ENCODE measurements at places on chromosomes 4 and X.
A peak's percentile ranks its signal among the peaks of the same experiment; 100 is the strongest.

DNA sequence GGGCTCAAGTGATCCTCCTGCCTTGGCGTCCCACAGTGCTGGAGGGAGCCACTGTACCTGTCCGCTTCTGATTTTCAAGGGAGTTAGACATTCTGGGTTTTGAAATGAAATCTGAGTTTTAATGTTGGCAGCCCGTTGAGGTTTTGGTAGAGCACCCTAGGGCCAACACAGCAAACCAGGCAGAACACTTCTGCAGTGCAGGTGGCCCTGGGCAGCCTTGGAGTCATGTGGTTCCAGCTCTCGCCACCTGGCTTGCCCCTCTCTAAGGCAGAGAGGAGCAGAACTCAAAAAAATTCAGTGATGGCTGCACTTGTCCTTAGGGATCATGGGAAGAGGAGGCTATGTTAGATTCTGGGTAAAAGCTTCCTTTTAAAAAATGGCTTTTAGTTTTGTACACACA is 74.9 kb downstream of the CLDN34 start:
- no peak for DNase-seq

- no peak for DNase-seq
Observed at GRCh38 chrX:40524423-40524822, 56.3 kb upstream of the ATP6AP2 start.

- DNase-seq: no peak
Observed at GRCh38 chr4:173852775-173853174, 322.7 kb upstream of the HAND2 start.

DNA sequence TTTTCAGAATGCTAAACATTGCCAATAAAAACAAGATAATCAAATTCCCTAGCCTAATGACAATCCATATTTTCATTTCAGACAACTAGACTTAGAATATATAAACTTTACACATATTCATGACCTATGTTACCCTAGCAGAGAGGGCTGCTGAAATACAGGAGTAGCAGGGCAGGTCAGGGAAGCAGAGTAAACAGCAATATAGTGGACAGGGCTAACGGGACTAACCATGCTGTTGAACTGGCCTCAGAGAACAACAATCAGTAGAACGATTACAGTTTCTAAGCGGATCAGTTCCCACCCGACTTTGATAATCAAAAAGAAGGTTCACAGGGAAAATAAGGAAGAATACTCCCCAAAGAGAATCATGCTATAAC is 14.0 kb downstream of the TBCK start:
- no peak for DNase-seq

GRCh38 chr4:82692101-82692780 is 106.4 kb downstream of the SCD5 start:
- no peak for DNase-seq

GRCh38 chrX:46561824-46562657 is 11.5 kb upstream of the CHST7 start:
- no peak for DNase-seq

DNA sequence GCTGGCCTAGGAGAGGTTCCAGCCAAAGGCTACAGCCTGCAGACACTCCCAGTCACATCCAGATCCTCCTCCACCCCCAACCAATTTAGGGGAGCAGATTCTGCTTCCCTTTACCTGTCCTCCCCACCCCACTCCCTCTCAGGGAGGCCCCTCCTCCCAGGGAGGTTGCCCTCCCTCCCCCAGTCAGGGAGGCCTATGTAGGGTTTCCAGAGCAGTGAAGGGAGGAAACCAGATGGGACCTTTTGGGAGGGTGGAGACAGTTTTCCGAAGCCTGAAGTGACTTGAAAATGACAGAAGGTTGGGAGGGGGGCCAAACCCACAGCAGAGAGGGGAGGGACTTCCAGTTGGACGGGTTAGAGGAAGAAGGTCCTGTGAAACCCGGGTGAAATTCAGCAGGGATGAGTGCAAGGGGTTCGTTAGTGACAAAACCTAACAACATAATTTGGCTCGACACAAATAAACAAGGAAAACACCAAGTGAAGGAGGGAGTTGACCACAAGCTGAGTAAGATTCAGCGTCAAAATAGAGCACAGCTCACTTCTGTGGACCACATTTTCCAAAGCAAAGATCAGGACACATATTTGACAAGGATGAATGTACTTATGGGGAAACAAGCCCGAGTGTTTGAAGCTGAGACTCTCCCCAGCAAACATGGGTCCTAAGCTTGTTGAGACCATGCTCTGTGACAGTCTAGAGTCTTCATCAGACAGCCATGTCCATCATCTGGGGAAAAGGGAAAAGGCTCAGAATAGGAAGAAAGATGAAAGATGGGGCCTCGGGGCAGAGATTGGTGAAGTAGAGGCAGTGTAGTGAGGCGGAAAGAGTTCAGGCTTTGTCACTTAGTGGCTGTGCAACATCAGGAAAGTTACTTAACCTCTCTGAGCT is 46.4 kb downstream of the PRPS1 start:
- DNase-seq: peak; percentile 15

DNA sequence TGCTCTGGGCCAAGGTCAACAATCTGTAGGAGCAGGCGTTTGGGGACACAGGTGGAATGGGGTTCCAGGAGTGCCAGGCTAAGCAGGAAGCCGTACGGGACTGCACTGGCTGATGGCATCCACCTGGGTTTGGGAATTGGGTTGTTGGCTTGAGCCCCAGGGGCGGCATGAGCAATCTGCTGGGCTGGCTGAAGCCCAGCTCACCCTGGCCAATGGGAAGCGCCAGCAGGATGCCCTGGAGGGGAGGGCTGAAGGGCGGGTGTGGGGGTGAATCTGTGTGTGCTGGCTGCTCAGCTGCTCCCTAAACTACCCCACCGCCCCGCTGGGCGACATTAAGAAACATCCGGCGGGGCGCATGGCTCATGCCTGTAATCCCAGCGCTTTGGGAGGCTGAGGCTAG is 8.9 kb upstream of the RGS12 start:
- no peak for DNase-seq

- no peak for DNase-seq
Observed at GRCh38 chrX:105829011-105829410, 6.7 kb downstream of the NRK start.

DNA sequence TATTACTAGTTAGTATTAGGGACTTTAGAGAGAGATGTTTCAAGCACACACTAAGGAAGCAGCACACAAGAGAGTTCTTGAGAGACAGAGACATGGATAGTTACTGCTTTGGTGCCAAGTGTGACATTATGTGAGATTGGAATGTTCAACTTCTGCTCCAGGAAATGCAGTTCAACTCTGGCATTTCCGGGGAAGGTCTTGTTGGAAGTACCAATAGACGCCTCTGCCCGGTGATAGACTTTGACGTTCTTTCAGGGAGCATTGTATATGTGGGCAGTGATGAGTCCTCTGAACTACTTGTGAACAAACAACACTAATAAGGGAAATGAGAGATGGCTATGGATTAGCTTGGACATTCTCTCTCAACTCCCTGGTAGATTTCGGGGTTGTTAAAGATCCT is 638.1 kb upstream of the BOD1L1 start:
- DNase-seq: no peak

DNA sequence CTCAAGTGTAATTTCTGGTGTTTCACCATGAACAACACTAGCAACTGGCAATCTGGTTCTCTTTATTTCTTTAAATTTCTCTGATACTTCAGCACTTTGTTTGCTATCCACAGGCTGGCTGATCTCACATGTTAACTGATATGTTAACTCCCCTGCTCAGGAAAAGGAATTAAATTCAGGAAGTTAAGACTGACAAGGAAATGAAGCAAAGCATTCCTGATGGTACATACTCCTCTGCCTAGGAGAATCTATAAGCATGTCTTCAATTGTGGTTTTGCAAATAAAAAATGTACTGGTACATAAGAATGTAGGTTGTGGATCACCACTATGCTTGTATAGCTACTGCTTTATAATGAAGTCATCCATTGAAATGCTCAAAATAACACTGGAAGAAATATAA is 1119.2 kb upstream of the INTU start:
- no peak for DNase-seq

GRCh38 chr4:3783693-3784306 is 17.6 kb downstream of the ADRA2C start:
- no peak for DNase-seq

GRCh38 chr4:2042204-2042946 is 16.8 kb upstream of the NAT8L start:
- peak; percentile 46 for DNase-seq

GRCh38 chrX:25198253-25198652 is 182.5 kb upstream of the ARX start:
- DNase-seq: no peak

GRCh38 chr4:123856689-123857545 is 460.3 kb downstream of the SPRY1 start:
- DNase-seq: no peak

DNA sequence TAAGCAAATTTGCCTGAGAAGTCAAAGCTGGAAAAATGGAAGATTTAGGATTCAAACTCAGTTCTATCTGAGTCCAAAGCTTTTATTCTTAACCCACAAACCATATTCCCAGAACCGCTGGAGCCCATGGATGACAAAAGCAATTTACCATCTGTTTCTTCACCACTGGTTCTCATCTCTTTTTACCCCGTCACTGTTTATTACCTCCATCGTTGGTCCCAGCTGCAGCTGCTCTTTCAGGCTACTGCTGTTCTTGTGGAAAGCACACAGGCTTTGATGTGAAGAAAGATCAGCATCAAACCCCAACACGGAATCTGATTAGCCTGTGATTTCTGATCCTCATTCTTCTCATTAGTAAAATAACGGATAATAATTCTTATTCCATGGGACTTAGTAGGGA is 9.5 kb downstream of the FBXO8 start:
- DNase-seq: no peak

- no peak for DNase-seq
Observed at GRCh38 chr4:15557786-15558550, 88.3 kb downstream of the CC2D2A start.

GRCh38 chr4:139956507-139957017 is 197.4 kb downstream of the MAML3 start:
- no peak for DNase-seq

DNA sequence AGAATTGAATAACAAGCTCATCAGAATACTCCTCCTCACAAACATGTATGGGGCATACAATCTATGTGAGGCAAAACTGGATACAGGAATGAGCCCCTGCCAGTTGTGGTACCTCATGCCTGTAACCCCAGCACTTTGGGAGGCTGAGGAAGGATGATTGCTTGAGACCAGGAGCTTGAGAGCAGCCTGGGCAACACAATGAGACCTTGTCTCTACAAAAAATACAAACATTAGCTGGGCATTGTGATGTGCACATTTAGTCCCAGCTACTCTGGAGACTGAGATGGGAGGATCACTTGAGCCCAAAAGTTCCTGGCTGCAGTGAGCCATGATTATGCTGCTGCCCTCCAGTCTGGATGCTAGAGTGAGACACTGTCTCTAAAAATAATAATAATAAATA is 611.0 kb downstream of the NLGN4X start:
- DNase-seq: no peak

- DNase-seq: no peak
Observed at GRCh38 chr4:11428231-11428898, at the start of gene HS3ST1. HS3ST1 (minus strand) TSS chr4:11428894; CDS start chr4:11400005, 28,889 bp downstream.

- no peak for DNase-seq
Observed at GRCh38 chr4:28378109-28378830, 1517.6 kb downstream of the STIM2 start.

DNA sequence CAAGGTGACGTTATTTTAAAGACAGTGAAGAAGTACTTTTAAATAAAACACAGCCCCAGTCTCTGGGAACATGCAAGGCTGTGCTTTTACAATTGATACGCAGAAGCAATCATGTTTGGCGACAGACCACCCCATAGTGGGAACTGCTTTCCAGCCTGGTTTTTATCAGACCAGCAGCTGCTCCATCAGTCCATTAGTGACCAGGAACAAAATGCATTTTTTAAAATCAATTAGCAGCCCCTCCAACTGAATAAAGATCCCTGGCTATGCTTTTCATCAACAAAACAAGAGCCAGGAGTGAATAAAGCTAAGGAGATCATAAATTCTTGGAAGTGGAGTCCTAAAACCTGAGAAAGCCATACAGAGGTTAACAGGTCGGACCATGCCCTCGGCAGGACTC is 153.0 kb upstream of the TENM3 start:
- no peak for DNase-seq

- DNase-seq: no peak
Observed at GRCh38 chrX:72304877-72305276, 837 bp downstream of the CITED1 start.

GRCh38 chrX:10507181-10507580 is 113.2 kb downstream of the MID1 start:
- no peak for DNase-seq

DNA sequence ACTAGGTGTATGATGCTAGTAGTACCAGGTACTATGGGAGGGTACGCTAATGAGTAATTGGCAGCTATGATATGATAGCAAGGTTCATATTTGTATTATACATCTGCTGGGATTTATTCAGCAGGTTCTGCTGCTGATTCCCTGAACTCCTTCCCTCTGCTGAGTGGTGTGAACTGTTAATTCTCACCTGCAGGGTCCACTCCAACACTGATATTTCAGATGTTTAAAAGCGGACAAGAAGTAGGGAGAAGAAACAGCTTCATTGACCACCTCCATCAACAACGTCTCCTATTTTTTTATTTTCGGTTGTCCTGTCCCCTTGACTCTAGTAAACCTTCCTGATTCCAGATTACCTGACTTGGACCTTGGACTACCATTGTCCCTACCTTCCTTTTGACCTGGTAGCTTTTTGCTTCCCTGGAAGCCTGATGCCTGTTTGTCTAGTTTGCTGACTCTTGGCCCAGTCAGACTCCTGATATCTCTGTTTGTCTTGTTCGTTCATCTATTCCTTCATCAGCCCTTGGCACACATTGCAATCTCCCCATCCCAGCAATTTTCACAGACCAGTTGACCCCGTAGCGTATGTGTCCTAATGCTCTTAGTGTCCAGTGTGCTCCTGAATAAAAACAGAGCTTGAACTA is 34.0 kb upstream of the RNF128 start:
- no peak for DNase-seq

DNA sequence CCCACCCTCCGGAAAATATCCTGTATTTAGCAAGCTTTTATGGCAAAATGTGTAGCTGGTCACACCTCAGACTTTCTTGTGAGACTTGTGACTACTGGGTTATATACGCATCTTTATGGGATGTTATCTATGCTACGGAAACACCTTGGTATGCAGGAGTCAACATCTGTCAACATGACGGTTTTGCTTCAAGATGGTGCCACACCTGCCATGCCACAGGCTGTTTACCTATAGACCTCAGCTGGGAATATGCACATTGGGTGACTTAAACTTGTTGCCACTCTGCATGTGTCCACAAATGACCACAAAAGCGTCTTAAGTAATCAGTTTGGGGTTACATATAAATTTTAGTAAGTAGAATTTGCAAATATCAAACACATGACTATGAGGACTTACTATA is 192.3 kb upstream of the ATP6AP2 start:
- no peak for DNase-seq

GRCh38 chrX:45134775-45135174 is 65.9 kb downstream of the DIPK2B start:
- no peak for DNase-seq

DNA sequence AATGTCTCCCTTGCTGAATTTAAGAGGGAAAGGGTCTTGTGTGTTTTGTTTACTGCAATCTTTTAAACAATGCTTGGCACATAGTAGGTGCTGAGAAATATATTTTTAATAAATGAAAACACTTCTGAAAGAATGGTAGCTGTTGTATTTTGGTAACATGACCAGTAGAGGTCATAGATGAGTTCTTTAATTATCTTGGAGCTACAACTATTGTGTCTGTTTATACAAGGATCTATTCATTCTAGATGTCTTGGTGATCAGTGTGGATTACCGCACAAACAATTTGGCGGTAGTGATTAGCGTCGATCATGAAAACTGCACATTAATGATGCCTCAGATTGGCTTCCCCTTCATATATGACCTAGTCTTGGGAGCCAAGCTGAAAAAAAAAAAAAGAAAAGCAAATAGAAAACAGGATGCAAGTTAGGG is 21.4 kb upstream of the SCRG1 start:
- no peak for DNase-seq

GRCh38 chr4:53905941-53906377 is 158.4 kb downstream of the CHIC2 start:
- no peak for DNase-seq
